ENCODE measurements at places on chromosomes 3 and 15.

DNA sequence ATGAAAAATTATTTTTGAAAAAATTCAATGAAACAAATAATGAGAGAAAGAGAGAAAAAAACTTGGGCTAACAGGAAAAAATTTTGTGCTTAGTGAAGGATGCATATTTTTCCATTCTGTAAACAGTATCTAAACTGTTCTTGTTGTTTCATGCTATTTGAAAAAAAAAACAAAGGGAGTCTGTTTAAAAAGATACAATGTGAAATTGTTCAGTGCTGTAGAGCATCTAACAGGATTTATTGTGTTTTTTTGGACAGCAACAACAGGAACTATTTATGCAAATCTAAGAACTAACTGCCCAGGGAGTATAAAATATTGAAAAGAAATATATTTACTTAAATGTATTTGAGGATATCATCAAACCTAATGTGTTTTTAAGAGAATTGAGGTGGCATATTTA is 55.1 kb downstream of the PEX5L start:
- no peak for DNase-seq

- no peak for DNase-seq
Measured at GRCh38 chr3:191792580-191792979, 331.6 kb downstream of the PYDC2 start.

DNA sequence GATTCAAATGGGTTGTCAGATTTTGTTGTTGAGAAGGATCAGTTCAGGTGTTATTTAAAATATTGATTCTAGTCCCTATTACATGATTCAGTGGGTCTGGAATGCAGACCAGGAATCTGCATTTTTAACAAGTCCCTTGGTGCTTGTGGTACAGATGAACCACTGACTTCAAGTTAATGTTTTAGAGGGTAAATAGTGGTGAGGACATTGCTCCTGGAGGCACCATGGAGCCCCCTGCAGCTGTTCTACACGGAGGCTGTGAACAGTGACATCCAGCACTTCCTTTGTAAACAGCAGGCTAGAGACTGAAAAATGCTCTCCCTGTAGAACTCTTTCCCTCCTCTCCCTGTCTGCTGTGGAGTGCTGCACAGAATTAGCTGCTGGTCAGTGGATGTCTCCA is 4.8 kb upstream of the FSIP1 start:
- no peak for DNase-seq

DNA sequence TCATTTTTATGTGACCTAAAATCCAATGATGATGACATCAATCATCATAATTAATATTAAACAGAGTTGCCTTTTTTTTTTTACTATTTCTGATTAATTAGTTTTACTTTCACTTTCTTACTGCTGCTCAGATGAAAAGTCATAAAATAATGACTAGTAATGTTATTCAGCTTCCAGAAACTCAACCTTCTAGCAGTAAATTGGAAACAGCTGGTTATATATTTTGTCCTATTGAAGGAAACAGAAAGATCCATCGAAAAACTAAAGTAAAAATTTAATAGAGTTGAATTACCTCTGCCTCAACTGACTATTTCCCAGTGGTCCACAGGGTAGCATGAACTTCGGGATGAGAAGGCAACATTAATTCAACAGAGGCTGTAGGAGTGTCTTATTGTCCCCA is 107.1 kb upstream of the PTX3 start:
- no peak for DNase-seq

DNA sequence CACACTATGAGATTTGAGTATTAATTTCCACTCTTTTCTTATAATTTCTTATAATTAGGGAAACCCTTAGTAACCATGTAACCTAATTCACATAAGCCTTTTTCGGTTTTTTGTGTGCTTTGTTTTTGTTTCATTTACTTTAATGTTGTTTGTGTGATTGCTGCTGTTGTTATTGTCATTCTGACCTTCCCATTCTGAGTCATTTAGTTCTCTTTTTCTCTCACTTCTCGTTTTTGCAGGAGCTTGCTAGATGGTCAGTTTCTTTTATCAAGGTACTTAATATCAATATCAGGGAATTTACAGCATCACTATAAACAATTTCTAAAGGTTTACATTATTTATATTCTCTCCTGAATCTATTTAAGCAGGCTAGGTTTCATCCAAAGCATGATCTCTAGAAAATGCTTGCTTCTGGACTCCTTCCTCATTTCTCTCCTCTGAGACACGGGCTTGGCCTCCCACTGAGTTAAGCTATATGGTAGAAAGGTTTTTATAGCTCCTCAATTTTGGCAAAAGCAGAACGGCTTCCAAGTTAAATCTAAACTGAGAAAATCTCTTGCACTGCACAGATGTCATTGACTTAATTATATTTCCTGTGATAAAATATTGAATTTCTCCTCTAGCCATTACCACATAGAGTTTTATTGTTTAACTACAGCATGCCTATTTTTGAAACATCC is 534.2 kb downstream of the NSUN3 start:
- no peak for DNase-seq

DNA sequence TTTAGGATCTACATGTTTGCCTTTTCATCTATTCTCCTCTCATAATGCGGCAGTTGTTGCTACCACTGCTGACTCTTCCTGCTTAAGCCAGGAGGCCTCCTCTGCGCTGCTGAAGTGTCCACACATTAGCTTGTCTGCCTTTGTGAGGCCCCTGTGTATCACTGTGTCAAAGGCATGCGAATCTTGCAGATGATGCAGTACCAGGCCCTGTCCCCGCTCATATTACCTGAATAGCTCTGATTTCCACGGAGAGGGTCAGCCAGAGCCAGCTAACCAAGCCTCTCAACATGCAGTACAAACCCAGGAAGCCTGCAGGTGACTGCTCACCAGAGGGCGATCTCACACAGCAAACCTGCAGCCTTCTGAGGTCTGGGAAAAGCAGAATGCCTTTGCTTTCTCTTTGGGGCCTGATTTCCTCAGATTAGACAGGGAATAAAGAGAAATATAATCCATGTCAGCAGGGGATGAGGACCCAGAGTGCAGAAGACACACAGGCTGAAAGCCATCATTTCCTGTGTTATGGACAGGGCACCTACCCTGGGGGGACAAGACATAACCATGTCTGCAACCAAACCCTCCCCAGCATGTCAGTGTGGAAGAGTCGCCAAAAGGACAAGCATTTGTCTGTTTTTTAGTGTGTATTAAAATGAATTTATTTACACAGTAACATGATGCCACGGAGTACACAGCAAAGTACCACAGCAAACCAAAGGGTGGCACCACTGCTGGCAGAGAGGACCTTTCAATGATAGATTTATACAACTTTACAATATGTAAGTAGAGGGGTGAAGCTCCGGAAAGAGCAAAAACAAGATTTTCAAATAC is 36.8 kb upstream of the TSPAN3 start:
- DNase-seq = peak; percentile 33

DNA sequence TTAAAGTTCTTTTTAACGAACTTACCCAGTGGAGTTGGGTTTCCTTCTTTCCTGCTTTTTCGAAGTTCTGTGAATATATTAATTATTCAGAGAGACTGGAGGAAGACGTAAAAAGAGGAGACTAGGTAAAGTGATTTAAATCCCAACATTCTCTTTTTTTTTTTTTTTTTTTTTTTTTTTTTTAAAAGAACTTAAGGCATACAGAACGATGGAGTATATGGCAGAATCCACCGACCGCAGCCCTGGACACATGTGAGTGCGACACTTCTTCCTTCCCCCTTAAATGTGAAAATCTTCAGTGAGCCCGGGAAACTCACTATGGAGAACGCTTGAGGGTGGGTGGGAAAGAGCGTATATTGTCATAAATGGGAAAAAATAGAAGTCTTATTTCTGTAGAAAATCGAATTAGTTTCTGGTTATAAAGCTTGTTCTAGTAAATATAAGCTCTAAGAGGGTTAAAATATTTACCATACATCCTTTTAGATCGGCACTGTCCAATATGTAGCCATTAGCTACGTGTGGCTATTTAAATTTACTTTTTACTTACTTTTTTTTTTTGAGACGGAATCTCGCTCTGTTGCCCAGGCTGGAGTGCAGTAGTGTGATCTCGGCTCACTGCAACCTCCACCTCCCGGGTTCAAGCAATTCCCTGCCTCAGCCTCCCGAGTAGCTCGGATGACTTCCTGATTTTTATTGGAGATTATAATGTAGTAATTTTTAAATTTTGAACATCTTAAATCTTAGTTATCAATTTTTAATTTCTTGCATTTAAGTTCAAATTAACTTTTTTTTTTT is 892 bp downstream of the NMD3 start:
- no peak for DNase-seq

- no peak for DNase-seq
Measured at GRCh38 chr15:60781211-60781713, 302.3 kb upstream of the ICE2 start.

- no peak for DNase-seq
Measured at GRCh38 chr3:138092023-138092422, 23.4 kb downstream of the DZIP1L start.

- DNase-seq = no peak
Measured at GRCh38 chr3:134326760-134327593, 47.3 kb downstream of the AMOTL2 start.

DNA sequence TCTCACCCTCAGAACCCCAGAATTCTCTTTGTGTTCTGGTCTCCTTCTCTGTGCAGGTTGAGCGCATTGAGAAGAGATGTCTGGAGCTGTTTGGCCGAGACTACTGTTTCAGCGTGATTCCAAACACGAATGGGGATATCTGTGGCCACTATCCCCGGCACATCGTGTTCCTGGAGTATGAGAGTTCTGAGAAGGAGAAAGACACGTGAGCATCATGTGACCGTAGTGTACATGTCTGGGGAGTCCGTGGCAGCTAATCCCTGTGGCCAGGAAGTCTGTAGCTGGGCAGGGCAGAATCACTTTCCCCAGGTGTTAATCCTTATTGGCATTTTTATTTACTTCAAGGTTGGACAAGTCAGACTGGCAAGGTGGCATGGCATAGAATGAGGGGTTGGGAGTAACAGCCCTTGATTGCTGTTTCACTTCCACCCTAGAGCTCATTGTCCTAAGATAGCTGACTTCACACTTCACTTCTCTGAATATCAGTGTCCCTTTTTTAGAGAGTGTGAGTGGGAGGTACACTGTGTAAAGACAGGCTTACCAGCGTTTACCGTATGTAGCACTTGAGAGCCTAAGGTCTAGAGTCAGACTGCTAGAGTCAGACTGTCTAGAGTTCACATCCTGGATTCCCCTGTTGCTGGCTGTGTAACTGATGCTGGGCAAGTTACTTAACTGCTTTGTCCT is 4.4 kb downstream of the MTMR14 start:
- DNase-seq = no peak

DNA sequence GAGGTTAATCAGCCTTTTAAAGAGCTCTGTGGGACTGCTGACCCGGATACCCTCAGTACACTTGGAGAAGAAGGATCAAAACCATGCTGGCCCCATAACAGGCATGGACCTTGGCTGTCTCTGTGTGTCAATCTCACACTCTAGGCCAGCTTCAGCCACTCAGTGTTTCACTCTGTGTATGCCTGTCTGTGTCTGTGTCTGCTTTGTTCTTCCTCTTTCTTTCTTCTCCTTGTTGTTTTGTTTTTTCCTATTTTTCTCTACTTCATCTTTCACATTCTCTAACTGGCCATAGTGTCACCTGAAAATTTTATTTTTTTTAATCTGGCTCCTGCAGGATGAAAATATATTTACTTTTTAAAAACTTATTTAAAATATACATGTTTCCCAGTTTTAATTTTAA is 51.1 kb downstream of the SERP1 start:
- no peak for DNase-seq

GRCh38 chr3:183210862-183211341 is 42.2 kb upstream of the B3GNT5 start:
- no peak for DNase-seq

DNA sequence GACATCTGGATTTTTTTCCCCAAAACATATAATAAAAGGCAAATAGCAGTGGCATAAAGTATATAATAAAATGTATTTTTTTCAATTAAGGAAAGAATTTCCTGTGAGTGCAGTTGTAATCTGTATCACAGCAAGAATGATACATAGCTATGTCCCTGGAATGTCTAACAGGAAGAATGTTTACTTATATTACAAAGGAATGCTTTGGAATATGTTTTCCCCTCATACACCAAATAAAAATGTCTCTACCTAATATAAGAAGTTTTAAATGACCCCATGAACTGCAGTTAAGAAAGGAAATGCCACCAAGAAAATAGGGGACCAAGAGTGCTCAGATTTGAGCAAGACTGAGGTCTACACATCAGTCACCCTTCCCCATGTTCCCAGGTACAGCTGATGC is 38.0 kb upstream of the ATP11B start:
- no peak for DNase-seq

DNA sequence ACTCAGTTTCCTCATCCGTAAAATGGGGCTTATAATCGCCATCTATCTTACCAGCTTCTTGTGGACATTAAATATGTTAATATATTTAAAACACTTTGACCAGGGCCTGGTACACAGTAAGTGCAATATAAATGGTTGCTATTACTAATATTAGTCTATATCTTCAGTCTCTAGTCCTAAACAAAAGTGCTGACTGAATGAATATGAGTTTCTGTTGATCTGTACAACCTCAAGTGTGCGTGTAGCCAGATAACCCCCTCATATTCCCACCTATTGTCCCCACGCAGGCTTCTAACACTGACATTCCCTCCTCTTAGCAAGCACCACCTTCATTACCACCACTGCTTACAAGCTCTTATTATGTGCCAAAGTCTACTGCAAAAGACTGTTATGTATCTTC is 27.6 kb upstream of the LMCD1 start:
- no peak for DNase-seq

DNA sequence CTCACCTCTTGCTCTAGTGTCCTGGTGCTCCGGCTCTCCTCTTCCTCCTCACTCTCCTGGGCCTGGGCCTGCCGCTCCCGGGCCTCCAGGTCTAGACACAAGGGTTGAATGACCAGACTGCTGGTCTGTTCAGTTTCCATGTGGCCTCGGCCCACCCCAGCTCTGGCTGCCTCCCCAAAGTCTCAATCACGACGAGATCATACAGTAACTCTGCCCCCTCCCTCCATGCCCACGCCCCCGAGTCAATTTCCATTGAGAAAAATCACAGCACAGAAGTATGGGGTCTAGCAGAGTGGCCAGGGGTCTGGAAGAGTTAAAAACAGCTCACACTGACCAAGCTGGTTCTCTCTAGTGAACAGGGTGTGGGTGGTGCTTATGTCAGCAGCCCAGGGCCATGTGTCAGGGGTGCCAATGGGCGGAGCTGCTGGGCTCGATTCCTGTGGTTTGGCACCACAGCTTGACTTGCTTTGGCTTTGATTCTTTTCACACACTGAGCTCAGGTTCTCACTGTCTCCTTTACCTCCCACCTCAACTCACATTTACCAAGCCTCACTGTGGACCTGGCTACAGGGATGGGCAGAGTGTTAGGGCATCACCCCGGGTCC is 6.9 kb downstream of the C15orf62 start:
- DNase-seq = no peak

- no peak for DNase-seq
Measured at GRCh38 chr3:25661694-25662437, 2.8 kb downstream of the TOP2B start.

Measured in caudate nucleus (tissue), 63 donors.